Neural progenitor cell (in vitro differentiated cells): ENCODE measurements at places on chromosomes 11 and 22.

DNA sequence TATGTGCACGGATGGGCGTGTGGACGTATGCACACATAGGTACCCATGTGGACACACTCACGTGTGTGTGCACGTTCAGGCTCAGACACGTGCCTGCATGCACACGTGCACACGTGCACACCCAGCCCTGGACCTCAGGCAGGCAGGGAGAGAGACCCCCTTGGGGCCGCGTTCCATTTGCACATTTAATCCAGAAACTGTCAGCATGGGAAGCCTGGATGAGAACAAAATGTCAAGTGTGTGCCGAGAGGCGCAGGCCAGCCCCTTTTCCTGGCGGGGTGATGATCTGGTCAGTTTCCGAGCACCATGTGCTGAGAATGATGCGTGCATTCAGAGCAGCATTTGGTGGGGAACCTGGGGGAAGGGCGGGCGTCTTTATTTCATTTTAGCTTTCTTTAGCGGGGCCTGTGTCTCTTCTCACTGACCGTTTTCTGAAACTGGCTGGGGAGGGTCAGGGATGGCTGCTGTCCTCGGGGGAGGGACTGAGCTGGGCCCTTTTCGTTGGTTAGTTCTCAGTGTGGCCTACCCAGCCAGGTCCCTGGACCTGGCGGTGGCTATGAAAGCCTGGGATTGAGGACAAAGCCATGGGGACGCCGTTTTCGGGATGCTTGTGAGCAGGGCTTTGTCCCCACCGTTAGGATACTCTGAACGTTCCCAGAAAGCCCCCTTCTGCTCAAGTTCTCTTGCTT is 96.3 kb downstream of the KCNQ1 start:
- no peak for DNase-seq

DNA sequence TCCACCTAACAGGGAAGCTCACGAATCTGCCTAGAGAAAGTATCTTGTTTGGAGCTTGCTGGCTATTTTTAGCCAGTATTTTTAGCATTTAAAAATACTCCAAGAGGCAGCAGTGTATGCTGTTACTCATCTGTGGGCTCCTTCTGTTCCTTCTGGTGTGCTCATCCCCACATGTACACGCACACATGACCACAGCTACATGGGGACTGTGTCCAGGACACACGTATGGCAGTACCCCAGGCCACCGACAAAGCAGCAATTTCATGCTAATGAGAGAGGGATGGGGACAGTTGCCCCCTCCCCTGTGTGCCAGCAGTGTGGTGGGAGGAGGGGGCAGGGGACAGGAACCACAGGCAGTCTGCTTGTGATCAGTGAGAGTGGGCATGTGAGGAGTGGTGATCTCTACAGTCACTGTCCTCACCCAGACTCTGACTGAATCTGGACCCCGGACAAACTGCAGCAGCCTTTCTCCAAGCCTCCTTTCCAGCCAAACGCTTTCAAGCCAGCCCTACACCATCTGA is 16.4 kb downstream of the USP2 start:
- no peak for DNase-seq

GRCh38 chr11:7449211-7449840 is 36.0 kb upstream of the OLFML1 start:
- DNase-seq, result no peak

DNA sequence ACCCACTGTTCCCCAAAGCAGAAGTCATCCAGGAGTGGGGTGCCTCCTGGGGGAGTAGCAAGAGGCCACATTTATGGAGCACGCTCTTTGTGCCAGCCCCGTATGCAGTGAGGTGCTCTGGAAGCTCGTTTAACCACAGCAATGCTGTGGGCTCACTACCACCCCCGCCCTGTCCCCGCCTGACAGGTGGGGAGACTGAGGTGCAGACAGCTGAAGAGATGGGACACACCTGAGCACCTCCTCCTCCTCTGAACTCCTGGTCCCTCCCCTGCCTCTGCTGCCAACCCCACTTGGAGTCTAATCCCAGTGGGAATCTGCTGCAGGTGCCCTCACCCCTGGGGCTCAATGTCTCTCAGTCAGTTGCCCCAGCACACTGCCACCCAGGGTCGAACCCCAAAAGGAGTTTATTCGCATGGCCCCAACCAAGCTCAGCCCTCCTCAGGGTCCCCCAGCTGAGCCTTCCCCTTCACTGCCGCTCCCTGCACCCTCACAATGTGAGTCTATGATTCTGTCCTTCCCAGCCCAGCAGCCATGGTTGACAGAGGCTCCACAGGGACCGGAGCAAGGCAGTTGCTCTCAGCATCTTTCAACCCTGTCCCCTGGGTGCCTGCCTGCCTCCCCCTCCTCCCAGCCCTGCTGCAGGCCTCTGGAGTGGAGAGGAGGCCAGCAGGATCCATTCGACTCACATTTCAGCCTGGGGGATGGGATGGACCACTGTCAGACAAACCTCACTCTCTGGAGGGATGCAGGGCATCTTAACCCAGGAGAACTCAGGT is 13.3 kb upstream of the BCR start:
- DNase-seq, result peak; percentile 48

DNA sequence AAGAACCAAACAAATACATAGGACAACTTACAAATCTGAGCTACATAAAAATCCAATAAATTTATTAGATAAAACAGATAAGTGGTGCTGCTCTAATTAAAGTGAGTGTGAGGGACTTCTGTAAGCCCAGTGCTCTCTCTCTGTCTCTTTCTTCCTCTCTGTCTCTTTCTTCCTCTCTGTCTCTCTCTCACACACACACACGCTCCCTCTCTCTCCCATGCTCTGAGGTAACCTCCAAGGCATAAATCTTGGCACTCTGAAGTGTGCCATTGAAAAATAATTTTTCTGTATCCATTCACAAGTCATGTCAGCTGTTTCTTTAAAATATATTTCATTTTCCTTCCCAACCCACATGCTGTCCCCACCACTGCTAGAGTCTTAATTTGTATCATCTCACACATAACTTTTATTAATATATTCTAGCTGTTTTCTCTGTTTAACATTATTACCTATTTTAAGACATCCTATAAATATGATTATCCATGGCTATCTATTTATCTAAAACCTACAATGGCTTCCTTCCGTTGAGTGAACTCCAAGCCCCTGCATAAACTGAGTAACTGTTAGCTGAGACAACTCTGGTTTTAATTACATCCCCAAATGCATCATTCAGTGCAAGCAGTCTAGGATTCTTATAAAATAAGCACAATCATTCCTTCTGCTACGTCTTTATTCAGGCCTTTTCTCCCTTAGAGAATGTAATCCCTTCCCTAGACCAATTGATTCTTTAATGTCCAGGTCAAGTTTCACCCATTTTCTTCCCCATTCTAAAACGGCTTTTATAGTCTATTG is 57.4 kb upstream of the SLC5A12 start:
- no peak for DNase-seq

- DNase-seq, result no peak
These were observed 49.3 kb downstream of the IGLL1 start for GRCh38 chr22:23530766-23531282.

GRCh38 chr11:57224537-57224936 is 12.5 kb downstream of the APLNR start:
- DNase-seq, result no peak

DNA sequence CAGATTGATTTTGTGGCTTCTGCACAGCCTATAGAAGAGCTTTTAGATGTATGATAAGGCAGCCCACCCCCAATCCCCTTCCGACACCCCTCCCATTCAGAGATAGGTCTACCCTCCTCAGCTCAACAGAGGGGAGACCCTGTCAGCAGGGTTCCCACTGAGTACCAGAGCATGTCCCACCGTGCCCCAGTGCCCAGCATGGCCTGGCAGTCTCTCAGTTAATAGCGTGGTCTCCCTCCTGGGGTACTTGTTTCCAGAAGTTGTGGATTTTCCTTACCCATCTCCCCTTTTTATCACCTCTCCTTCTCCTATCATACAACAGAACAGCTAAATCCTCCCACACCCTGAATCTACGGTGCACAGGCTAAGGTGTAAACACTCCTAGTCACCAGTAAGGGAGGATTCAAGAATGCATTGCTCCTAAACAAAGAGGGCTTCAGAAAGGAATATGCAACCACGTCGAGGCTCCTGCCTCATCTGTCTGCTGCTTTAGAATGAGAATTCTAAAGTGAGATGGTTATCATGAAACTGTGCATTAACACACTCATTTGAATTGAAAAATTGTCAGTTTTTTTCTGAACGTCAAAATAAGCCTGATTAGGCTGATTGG is 6.7 kb downstream of the PLAAT2 start:
- DNase-seq, result no peak

DNA sequence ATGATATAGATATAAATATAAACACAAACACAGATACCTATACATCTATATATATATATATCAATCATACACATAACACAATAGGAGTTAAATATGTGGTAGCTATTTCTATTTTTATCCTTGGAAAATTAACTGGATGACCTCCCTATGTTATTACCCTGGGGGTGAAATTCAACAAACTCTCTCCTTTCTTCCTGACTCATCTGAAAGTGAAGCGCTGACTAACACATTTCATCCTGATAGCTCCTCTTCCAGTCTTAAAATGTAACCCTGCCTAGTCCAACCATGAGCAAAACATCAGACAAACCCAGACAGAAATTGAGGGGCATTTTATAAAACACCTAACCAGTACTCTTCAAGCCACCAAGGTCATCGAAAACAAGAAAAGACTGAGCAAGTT is 220.6 kb upstream of the ISX start:
- DNase-seq, result no peak

DNA sequence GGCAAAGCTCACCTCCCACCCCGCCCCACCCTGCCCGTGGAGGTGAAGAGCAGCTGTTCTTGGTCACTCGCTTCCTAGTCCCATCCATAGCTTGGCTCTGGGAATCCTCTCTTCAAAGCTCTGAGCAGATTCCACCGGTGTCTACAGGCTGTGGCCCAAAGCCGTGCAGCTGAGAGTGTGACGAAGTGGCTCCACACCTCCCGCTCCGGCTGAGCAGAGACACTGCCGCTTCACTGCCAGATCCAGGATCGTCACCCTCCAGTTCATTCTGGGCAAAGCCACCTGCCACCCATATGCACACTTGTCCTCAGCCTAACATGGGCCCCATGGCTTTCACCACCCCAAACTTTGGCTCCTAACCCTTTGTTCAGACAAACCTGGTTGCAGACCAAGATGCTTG is 532.9 kb upstream of the B3GAT1 start:
- no peak for DNase-seq

GRCh38 chr11:65047581-65048422 is 6.8 kb downstream of the SAC3D1 start:
- no peak for DNase-seq

DNA sequence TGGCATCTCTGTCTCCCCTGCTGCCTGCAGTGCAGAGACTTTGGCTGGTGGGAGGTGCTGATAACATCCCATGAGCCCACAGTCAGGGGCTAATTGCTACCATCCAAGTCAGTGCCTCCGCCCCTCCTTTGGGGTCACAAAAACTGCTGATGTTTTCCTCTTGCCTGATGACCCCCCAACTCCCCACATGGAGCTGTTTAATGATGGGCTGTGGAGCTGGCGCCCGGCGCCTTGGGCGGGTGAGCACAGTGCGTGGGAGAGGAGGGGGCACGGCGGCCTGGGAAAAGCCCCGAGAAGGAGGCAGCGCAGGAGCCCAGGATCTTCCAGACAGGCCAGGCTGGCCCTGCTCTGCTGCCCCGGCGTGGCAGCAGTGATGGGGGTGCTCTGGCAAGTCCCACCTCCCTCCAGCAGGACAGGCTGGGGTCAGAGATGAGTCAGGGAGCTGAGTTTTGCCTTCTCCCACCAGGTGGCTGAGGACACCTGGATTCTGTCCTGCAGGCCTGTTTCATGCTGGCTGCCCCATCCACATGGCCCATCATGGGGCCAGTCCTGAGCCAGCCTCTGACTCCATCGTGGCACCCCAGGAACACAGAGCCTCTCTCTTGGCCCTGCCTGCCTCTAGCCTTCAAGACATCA is 43.8 kb downstream of the NECTIN1 start:
- DNase-seq, result no peak

DNA sequence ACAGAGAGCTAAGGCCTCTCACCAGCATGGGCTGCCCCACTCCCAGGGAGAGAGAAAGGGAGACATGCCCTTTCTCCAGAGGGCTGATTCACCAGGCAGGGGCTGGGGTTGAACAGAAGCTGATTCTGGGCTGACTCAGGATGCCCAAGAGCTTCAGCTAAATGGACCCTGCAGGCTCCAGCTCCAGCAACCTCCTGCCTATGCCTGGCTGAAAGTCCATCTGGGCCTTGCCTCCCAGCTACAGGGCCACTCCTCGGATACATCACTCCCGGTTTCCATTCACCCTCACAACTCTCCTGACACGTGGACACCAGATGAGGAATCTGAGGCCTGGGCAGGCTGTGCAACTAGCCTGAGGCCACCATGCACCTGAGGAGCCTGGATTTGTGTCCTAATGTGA is 215.5 kb downstream of the BUD13 start:
- no peak for DNase-seq

GRCh38 chr11:116061322-116061721 is 557.1 kb upstream of the CADM1 start:
- DNase-seq, result no peak

DNA sequence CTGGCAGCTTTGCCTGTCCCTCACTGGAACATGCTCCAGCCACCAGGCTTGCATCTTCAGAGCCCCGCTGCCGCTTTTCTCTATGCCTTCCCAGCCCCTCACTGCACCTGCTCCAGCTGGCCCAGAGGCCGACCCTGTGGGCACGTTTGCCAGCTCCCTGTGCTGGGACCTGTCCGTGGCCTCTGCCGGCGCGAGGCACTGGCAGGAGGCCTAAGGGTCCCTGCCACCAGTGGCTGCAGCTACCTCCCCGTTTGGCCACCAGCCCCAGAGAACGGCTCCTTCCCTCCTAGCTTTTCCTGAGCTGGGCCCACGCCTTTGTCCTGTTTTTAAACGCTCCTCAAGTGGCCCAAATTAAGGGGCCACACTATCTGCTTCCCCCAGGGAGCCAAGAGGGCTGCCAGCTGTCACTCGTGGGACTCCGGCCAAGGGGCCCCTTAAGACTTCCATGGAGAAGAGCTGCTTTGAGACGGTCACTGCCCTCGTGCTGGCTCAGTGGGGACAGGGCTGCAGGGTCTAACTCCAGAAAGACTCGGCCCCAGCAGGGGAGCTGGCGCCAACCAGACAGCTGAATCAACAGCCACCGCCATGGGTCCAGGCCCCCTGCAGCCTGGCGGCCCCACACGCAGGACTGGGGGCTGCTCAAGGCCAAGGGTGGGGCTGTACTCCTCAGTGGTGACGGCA is 24.6 kb upstream of the WNT7B start:
- DNase-seq, result no peak
